ENCODE measurements at places on chromosomes 1 and 21.

- DNase-seq = no peak
Observed at GRCh38 chr1:113721010-113721409, 38.3 kb downstream of the PHTF1 start.

- no peak for DNase-seq
Observed at GRCh38 chr1:207883104-207883651, 27.7 kb downstream of the CD34 start.

GRCh38 chr1:211013346-211014240 lies 120.4 kb downstream of the KCNH1 start:
- DNase-seq = no peak

DNA sequence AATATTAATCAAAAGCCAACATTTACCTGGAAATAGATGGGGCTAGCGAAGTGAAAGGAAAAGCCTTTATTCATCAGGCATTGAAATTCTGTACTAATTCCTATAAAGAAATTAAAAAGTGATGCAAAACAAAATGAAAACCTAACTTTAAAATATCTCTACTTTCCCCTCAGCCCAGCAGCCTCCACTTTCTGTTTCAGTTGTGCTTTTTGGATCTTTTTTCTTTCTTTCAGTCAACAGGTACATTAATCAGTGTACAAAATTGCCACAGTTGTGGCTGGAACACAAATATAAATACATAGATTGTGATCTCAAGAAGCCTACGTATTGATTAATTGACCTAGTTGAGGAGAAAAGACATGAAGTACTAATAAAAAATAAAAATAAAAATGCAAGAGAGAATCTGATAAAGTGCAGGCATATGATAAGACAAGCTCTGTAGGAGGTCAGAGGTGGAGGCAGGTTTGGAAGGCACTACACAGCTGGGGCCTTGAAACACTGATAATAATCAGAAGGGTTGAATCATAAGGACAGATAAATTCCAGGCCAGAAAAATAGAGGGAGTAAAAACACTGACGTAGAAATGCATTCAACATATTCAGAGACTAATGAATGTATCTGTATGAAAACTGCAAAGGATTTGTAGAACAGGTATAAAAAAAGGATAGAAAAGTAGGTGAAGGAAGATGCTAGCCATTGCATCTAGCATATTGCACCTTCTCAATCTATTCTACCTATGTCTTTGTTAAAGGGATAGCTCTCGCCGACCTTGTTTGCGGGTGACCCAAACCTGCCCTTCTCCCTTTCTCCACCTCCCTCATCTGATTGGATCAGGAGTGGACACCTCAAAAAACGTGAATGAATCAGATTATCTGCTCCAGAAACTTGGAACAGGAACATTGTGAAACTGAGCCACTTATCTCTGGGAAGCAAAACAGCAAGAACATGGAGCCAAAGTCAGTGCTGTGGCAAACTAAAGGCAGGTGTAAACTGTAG lies 607.8 kb upstream of the ADGRL2 start:
- DNase-seq = no peak

DNA sequence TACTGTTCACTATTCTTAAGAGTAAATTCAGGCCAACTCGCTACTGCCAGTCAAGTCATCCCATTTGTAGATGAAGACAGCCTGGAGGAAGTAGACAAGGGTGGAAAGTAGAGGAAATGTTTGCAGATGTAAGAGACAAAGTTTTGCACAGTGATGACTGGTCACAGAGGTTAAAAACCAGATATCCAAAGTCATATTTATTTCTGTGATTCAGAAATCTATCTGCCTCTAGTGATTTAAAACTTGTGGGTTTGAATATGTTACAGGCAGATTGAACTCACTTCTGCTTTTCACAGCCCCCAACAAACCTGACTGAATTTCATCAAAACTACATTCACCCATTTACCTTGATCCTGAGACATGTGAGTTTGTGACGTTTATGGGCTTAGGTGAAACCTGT lies 484.7 kb upstream of the C1orf87 start:
- no peak for DNase-seq

Data from CD4-positive, alpha-beta T cell (primary cell).